ENCODE measurements at places on chromosomes 16 and 17.
A peak's percentile ranks its signal among the peaks of the same experiment; 100 is the strongest.

- DNase-seq: no peak
Observed at GRCh38 chr17:28959471-28959871, 8.2 kb upstream of the PHF12 start.

GRCh38 chr16:88383401-88384221, 852 bp downstream of the ZNF469 start:
- peak; percentile 19 for DNase-seq

DNA sequence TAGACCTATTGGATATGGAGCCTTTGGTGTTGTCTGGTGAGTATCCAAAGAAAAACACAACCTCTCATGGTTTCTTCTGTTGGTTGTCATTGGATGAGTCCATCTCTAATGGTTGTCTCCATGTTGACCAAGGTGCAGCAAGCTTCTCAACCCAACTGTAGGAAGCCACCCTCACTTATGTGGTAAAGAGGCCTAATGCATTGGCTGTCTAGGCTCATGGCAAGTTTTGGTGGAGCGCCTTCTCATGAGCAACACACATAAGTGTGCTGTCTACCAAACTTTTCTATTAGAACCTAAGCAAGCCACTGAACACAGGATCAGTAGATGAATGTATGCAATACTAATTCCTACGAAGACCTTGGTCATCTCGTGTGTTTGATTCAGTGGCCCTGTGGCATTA, 819 bp downstream of the NLK start:
- no peak for DNase-seq

DNA sequence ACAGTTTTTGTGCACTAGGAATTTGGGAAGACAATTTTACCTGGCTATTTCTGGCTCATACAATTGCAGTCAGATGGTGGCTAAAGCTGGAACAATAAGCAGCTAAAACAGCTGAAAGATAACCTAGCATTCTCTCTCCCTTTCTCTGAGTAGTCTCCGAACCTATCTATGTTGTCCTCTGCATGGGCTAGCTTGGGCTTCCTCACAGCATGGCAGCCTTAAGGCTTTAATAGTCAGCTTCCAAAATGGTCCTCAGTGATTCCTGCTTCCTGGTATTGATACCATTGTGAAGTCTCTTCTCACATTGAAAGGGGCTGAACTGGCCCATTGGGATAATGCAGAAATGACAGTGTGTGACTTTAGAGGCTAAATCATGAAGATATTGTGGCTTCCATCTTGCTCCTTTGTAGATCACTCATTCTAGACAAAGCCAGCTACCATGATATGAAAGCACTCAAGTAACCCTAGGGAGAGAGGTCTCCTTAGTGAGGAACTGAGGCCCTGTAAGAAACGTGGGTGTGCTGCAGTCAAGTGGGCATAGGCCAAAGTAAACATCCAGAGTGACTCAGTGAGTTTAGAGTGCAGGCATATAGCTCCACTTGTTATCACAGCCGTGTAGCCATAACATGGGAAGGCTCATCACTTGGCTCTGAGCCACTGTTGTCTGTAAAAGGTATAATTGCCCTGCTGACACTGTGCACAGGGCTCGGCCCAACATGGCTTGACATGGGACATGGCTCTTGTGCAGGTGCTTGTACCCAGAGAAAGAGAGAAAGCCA, 5.5 kb upstream of the VKORC1 start:
- peak; percentile 43 for DNase-seq

- no peak for DNase-seq
Observed at GRCh38 chr17:76994237-76994637, 126.0 kb downstream of the MGAT5B start.
